ENCODE measurements at places on chromosomes 12 and 14.

DNA sequence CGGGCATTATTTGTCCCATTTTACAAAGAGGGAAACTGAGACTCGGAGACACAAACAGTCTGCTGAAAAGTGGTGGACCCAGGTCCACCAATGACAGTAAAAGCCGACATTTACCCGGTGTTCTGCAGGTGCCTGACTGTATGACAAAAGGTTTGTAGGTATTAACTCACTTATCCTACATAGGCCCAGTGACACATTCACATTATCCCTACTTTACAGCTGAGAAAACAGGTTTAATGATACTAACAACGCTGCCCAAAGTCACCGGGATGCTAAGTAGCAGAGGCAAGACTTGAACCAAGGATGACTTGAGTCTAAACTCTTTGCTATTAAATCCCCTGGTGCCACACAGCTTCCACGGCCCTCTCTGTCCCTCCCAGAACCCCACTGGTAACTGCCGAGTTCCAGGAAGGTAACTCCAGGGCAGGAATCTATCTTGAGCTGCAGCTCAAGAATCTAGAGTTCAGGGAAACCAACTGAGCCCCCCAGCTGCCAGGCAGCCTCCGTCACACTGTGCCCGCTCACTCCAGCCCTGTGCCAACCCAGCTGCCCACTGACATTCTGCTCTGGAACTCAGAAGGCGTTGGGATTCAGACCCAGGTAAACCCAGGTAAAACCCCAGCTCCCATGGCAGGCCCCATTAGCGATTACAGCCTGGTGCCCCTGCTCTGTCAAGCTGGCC, 33.7 kb downstream of the SYNE3 start:
- DNase-seq = no peak

- no peak for DNase-seq
Observed at GRCh38 chr12:2323532-2324255, 270.9 kb downstream of the CACNA1C start.

- DNase-seq = no peak
Observed at GRCh38 chr14:20679907-20680306, 4.5 kb upstream of the RNASE4 start.

DNA sequence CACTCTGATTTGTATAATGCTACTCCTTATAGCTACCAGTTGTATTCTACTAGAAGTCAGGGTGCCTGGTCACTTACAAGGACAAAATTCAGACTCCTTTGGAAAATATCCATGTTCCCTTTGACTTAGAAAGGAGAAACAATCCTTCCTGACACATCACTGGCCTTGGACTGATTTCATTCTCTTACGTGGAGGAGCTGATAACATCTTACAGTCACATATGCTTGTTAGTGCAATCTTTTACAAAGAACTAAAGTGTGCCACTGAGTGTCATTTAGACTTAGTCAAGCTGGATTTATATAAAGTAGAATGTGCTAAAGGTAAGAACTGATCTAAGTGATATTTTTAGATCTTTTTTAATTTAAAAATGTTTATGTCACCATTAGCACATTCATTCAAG, 131.0 kb upstream of the TMTC2 start:
- DNase-seq = no peak

DNA sequence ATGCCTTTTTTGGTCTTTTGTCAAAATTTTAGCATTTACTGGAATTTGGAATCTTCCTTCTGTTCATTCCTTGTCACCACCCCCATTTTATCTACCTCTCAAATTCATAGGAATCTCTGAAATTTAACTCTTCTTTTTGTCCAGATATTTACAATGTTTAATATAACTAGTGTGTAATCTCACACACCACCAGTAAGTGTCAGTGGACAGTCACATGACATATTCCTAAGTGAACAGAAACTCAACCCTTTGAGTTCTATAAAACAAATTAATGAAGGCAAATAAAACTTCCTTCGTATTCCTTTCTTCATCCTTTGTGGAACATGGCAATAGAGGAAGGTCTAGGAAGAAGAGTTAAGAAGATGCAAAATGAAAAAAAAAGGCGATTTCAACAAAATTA, 26.6 kb downstream of the ATF7 start:
- DNase-seq = no peak

- DNase-seq = no peak
Observed at GRCh38 chr12:57693317-57693658, 644 bp upstream of the OS9 start.

DNA sequence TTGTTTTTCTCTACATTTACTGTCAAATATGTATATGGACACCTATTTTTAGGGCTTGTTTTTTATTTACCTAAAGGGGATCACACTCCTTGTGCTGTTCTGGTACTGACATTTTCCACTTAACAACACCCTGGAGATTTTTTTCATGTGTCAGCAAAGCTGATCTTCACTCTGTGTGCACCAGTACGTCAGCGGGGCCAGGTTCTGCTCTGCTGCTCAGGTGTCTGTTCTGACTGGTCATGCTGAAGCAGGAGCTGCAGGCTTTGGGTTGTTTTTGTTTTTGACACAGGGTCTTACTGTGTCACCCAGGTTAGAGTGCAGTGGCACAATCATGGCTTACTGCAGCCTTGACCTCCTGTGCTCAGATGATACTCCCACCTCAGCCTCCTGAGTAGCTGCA, 81.9 kb upstream of the CCND2 start:
- no peak for DNase-seq

- no peak for DNase-seq
Observed at GRCh38 chr12:116700066-116700465, 37.8 kb downstream of the SPRING1 start.

- DNase-seq = no peak
Observed at GRCh38 chr12:113322343-113322742, 12.6 kb downstream of the SLC8B1 start.

- DNase-seq = no peak
Observed at GRCh38 chr14:23464700-23465099, 4.8 kb upstream of the NGDN start.

- no peak for DNase-seq
Observed at GRCh38 chr12:21819236-21819635, 44.7 kb upstream of the KCNJ8 start.

DNA sequence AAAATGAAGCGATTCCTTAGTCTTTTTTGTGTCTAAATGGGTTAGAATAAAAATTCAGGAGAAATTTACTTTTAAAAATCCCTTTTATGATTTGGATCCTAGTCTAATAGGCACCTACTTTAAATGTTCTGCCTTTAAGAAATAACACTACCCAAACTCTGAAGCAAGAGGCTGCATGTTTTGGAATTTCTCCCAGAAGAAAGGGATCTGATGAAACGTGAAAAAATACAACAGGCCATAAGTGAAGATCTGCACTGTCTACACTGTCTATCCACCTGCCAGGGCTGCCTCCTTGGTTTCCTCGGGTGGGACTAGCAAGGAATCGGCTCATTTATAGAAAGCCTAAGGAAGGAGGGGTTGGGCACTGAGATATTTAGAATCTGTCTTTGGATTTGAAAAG, 22.1 kb downstream of the ACVR1B start:
- no peak for DNase-seq

- no peak for DNase-seq
Observed at GRCh38 chr14:35112641-35113040, 9.1 kb downstream of the PPP2R3C start.

GRCh38 chr12:31853977-31854376, 105.2 kb upstream of the RESF1 start:
- DNase-seq = no peak

DNA sequence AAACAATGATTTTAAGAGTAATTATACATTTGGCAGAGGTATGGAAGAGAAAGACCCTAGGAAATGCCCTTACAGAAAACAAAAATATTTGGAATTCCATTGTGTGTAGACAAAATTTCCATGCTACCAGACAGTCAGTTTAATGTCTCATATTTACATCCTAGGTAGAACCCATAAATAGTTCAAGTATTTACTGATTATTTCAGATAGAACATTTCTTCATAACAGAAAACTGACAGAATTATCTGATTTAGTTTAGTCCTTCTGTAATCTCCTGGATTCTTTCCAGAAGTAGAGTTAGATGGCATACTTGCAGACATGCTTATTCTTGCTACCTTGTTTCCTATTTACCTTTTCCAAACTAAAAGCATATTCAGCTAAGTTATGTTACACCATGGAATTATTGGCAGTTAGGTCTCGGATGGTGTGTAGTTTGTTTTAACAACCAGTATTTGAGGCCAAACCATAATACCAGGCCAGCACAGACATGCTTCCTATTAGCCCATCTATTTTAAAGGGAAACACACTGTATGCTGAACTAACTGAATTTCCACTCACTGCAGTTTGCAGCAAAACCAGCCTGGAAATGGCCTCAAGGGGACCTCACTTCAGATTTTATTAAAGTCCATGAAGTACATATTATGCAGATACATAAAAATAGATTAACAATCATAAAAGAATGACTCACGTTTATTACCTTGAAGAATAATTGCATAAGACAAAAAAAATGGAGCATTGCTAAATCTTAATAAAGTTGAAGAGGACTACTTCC, 126.6 kb upstream of the LRIG3 start:
- DNase-seq = no peak

DNA sequence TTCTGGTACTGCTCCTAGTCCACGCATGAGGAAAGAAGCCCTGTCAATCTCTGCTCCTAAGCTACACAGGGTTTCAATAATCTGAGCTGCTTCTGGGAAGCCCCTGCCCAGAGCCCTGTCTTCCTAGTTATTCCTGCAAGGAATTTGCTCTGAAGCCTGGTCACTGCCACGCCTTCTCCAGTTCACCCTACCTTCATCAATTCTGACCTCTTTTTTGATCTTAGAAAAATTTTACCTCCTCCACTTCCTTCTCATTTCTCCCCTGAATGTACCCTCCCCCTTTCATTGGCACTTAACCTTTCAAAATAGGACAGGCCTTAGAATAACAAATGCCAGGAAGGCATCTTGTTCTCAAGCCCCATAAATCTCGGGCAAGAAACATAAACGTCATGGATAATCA, 14.9 kb upstream of the LRRK2 start:
- DNase-seq = no peak

GRCh38 chr12:95151821-95152220, 65.4 kb downstream of the FGD6 start:
- no peak for DNase-seq

DNA sequence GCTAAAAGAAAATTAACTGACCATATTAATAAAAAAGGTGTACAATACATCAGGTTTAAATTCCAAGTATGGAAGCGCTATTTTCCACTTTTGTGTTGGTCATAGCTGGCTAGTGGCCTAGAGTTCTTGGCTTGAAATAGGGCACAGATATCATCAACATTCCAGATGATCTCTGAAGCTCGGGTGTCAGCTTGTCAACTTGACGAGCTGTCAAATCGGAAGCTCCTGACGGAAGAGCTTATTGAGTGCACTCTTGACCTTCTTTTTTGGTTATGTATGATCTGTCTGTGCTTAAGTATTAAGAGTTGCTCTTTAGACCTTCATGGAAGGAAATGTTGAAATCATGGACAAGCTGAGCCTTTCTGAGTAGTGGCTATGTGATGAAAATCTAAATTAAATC, 177.9 kb downstream of the APAF1 start:
- no peak for DNase-seq

DNA sequence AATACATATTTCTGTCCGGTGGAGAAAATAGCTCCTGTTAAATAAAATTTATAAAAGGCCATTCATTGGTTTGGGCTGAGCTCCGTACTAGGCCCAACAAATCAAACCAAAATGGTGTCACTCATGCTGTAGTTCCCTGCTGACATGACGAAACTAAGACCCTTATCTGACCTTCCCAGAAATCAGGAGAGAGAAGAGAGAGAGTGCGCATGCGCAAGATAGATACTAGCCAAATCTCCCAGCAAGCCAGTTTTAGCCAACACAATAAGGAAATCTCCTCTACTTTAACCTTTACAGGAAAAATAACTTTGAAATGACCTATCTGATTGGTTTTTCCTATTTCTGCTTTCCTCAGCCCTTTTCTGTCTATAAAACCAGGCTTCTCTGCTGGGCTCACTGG, 152.7 kb upstream of the RMST start:
- no peak for DNase-seq

GRCh38 chr12:91778938-91779400, 366.7 kb downstream of the BTG1 start:
- DNase-seq = no peak

- DNase-seq = no peak
Observed at GRCh38 chr12:12534166-12534866, 28.3 kb downstream of the DUSP16 start.

- peak; percentile 60 for DNase-seq
Observed at GRCh38 chr12:105330283-105330930, at the start of gene C12orf75. TSS of gene C12orf75 (plus strand) at chr12:105330691. CDS start at chr12:105330892, 201 bp downstream.

DNA sequence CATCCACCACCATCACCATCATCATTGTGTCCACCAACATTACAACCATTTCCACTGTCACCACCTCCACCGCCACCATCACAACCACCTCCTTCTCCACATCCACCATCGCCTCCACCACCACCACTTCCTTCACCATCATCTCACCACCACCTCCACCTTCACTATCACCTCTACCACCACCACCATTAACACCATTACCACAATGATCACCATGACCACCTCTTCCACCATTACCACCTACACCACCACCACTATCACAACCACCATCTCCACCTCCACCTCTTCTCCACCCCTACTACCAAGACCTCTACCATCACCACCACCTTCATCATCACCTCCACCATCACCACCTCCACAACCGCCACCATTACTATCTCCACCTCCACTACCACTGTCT, 16.4 kb downstream of the ISCU start:
- no peak for DNase-seq

- DNase-seq = no peak
Observed at GRCh38 chr14:61516964-61517653, 178.2 kb upstream of the HIF1A start.

DNA sequence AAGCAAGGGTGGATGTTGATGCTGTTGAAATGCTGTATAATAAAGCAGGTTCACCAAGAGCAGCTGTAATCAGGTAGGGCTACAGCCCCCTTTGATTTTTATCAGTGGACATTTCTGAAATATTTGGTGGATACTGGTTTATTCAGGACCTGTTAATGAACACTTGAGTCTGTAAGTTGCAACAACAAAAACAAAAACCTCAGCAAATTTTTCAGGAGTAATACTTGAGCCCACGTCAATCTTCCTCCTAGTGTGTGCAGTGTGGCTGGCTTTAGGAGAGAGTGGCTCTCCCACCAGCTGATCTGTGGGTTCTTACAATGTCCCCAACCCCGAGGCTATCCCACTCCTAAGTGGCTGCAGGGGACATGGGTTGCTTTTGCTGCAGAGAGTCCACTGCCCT, 347.8 kb downstream of the GLT1D1 start:
- no peak for DNase-seq

DNA sequence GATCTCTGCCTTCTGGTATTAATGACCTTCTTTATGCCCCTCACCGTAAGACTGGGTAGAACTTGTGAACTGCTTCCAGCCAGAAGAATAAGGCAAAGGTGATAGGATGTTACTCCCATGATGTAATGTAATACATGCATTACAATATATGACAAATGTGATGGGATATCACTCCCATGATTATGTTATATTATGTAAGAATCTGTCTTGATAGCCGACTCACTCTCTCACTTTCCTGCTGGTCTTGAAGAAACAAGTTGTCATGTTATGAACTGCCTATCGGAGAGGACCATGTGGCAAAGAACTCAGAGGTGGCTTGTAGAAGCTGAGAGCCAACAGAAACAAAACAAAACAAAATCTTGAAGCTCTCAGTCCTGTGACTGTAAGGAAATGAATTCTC, 30.6 kb upstream of the OSBPL8 start:
- no peak for DNase-seq

- DNase-seq = no peak
Observed at GRCh38 chr12:131592972-131593371, 117.9 kb upstream of the SFSWAP start.
